NCI-H226 (cell line): ENCODE measurements at places on chromosomes 1 and 21.
A peak's percentile ranks its signal among the peaks of the same experiment; 100 is the strongest.

DNA sequence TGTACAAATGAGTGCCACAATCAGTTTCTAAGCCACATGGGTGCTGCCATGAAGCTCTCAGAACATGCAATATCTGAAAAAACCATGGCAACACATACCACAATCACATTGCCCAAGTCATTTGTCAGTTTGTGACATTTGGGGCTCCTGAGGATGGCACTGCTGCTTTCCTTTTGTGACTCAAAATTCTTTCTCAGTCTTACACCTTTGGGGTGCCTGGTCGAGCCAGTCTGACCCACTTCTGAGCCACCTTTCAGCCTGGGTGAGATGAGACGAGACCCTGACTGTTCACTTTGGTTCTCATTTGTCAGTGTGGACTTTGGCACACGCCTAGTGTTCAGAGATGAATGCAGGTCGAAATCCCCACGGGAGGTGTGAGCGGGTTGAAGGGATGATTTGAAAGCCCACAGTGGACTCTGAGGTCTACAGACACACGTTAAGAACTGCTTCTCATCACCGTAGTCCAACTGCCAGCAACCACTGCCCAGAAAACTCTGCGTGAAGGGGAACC is 8.0 kb downstream of the BATF3 start:
- no peak for DNase-seq

- DNase-seq: no peak
These were observed 1.7 kb upstream of the VWA1 start for GRCh38 chr1:1433804-1434130.

DNA sequence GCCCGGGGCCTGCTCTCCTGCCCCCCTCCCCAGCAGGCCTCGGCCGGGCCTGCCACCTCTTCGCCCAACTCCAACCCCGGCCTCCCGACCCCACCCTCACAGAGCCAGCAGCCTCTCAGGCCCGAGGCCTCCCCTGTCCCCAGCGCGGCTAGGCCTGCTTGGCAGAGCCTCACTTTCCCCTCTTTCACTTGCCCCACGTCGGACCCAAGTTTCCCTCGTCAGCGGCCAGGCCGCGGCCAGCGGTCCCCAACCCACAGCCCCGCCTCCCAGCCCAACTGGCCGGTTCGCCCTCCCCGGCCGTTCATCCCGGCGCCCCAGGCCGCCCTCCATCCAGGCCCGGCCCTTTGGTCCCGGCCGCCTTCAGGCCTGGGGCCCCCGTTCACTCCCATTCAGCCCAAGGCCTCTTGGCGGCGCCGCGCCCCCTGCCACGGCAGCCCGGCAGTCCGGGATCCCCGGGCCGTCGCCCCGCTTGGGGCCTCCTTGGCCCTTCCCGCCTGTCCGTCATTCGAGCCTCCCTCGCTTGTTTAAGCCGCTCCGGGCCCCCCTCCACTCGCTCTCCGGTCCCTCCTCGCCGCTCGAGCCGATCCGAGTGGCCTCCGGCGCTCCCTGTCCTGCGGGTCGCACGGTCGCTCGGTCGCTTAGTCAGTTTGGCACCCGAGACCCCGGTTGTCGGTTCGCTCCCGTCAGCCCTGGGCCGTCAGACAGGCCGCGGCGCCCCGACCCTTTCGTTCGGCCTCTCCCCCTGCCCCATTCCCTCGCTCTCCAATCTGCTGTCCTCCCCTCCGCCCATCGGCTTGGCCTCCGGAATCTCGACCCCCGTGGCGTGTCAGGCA is 1.4 kb downstream of the LRRC41 start:
- peak; percentile 4 for DNase-seq

DNA sequence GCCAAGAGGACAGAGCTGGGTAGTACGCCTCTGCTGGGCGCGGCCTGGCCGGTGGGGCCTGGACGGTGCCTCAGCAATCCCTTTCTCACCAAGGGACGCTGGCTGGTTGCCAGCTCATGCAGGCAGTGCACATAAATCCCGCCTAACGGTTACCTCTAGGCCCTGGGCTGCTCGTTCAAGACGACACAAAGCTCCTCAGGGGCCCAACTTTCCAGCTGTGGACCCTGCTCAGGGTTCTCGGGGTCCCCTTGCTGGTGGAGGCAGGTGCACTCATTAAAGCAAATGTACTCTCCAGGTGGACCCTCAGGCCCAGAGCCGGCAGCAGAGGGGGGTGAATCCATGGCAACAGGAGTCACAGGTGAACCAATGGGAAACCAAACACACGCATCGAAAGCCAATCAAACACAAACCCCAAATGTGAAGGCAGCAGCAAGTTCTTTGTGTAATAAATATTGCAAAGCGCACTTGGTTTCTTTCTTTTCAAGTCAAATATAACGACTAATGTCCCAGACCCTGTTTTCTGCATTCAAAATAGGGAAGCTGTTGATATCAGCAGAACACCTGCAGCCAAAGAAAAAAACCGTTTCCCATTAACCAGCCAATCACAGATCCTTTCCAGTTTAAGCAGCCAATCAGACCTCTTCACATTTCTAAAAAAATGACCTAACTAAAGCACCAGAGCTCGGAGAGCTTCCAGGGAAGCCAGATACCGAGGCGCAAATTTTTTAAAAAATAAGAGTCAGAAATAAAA is 26.1 kb upstream of the CLSTN1 start:
- no peak for DNase-seq

DNA sequence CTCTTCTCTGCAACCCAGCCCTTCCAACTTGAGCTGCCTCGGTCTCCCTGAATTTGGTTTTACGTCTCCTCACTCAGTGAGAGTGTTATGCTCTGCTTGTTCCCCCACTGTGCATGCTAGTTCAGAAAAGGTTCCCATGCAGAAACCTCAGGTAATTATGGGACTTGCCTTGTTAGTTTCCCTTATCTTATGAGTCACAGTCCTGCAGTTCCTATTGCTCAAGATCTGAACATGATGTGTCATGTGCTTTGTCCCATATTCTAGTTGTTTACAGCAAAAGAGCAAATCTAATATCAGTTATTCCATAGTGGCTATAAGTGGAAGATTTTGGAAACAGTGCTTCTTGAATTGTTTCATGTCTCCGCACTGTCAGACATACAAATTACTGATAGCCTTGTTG is 74.4 kb downstream of the DUSP10 start:
- peak; percentile 7 for DNase-seq

GRCh38 chr21:40863839-40864238 is 16.9 kb upstream of the DSCAM start:
- no peak for DNase-seq

DNA sequence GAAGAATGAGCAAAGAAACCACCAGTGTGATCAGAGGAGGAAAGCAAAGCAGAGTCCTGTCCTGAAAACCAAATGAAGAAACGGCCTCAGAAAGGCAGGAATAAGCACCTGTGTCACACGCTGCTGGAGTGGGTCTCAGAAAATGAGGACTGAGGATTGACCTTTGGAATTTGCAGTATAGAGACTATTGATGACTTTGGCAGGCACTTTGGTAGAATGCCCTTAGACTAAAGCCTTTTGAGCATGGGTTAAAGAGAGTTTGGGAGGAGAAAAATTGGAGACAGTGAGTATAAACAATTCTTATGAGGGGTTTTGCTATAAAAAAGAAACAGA is 43.2 kb downstream of the HENMT1 start:
- DNase-seq: no peak

- DNase-seq: peak; percentile 17
These were observed at the start of gene MLLT11 for GRCh38 chr1:151060007-151060656. Gene MLLT11, plus strand, starts transcription at chr1:151060397. Its CDS starts 6,828 bp downstream, at chr1:151067225.

DNA sequence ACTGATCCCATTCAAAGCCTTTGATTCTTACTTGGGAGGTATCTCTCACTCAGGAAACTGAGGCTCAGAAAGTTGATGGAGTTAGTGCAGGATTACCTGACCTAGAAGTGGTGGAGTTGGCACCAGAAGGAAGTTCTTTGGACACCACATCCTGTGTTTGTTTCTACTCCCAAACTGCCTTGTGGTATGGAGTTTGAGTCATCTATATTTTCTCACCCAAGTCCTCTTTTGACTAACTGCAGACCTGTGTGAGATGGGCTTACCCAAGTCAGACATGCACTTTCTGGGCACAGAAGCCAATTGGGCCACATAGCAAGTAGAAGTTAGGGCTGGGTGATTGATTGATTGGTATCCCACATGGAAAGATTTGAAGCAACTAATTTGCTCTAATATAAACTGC is 36.1 kb downstream of the FGGY start:
- peak; percentile 78 for DNase-seq

- no peak for DNase-seq
These were observed 7.7 kb downstream of the SNX27 start for GRCh38 chr1:151619489-151620093.

GRCh38 chr1:64878931-64879611 is 87.3 kb downstream of the JAK1 start:
- peak; percentile 37 for DNase-seq

GRCh38 chr1:248699099-248699498 is 3.5 kb downstream of the OR14I1 start:
- no peak for DNase-seq

DNA sequence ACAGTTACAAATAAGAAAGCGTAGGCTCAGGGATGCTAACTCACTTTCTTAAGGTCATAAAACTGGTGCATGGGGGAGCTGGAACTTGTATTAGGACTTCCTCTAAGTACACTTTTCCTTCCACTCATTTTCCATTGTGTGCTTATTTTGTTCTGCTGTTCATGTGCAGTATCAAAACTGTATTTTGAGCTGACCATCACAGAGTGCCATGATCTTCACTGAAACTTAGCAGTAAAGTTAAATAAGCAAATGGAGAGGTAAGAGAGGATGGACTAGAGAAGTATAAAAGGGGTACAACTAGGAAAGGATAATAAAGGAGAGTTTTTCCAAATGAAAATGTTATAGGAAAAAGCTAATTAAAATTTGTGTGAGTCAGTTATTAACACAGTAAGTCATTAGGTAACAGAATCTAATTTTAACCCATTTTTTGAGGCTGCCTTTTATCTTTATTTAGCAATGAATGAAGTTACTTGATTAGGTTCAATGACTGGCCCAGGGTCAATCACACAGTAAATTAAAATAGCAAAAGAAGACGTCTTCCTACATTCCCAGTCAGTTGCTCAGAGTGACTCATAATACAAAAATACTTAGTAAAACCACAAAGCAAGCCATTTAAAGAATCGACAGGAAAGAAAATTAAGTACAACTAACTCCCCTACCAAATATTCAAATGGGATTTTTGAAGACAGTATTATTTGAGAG is 165.8 kb upstream of the C1orf105 start:
- peak; percentile 75 for DNase-seq

DNA sequence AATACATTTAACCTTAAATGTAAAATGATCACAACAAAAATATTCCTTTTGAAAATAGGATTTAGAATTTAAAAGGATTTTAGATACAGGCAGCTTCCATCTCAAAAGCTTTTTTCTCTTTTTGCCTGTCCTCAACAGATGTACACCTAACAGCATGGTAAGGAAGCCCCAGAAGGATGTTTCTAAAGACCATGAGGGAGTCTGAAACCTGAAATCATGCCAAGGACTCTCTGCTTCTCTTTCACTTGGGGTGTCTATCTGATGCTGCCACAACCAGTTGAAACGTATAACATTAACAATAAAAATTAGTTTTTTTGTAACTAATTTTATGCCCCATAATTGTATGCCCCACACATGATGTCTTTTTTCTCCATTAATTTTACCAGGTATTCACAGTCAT is 5.4 kb upstream of the ZNF281 start:
- no peak for DNase-seq
